ENCODE measurements at places on chromosomes 2 and 18.

GRCh38 chr2:189624648-189625355 is 36.5 kb upstream of the ASNSD1 start:
- no peak for DNase-seq

- DNase-seq = no peak
Observed at GRCh38 chr2:230778350-230779063, 65.9 kb downstream of the CAB39 start.

GRCh38 chr2:81523344-81523743 is 1218.8 kb upstream of the LRRTM1 start:
- no peak for DNase-seq

- no peak for DNase-seq
Observed at GRCh38 chr2:11254100-11254536, 90.3 kb downstream of the ROCK2 start.

GRCh38 chr18:22667156-22667555 is 249.4 kb upstream of the CTAGE1 start:
- no peak for DNase-seq
